ENCODE measurements at places on chromosomes 2 and 18.

DNA sequence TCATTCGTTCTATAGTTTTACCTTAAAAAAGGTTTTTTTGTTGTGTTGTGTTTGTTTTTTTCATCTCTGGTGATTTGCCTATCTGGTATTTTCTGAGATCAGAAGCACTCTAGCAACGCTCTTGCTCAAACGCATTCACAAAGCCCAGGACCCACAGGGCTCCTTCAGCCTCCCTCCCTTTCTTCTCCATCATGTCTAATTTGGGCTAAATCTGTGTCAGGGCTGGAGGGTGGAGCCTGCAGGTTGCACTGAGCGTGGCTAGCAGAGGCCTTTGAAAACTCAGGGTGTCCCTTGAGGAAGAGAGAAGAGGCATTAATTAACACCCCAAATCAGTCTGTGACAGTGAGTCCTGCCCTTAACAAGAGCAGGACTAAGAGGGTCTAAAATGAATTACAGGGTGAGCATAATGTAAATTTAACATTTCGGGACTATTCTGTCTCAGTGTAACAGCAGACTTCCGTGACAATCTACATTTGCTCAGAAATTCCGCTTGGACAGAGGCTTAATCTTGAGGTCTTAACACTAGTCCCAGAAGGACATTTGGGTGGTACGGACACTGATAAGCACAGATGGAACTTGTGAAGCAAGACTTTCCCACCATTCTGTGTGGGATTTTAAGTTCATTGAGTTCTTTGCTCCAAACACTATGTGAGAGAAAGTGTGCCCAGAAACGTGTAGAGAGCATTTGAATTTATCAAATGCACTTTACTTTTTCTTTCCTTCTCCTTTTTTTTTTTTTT lies 174.4 kb upstream of the APCDD1 start:
- no peak for DNase-seq

DNA sequence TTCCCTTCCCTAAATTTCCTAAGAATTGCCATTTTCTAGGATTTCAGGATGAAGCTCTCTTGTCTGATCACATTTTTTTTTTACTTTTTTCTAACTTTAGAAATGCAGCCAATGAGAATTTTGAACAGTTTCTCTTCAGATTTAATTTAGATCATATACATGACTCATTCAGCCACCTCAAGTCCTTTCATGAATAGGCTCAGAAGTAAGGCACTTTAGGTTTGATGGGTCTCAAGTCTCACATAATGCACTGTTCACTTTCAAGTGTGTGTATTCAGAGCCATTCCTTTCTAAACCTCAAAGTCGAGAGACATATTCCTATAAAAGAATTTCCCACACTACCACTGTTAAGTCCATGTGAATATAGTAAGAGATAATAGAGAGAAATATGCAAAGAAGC lies 614.1 kb upstream of the VRK2 start:
- no peak for DNase-seq

GRCh38 chr2:37623406-37623805 lies 48.0 kb downstream of the CDC42EP3 start:
- no peak for DNase-seq

DNA sequence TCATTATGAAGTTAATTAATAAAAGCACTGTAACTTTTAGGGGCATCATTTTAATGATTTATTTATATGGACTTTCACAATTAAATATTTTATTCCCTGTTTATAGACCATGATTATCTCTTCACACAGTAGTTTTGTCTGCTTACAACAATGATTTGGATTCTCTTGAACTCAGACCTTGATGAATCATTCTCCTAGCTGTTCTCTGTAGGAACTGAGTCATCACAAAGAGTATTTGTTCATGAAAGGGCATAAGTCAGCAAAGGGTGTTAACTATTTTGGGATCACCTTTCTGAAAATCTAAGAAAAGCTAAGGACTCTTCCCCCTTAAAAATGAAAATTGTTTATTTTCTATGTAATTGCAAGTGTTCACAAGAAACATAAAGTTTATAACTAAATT lies 461.1 kb upstream of the UBE2E3 start:
- no peak for DNase-seq

DNA sequence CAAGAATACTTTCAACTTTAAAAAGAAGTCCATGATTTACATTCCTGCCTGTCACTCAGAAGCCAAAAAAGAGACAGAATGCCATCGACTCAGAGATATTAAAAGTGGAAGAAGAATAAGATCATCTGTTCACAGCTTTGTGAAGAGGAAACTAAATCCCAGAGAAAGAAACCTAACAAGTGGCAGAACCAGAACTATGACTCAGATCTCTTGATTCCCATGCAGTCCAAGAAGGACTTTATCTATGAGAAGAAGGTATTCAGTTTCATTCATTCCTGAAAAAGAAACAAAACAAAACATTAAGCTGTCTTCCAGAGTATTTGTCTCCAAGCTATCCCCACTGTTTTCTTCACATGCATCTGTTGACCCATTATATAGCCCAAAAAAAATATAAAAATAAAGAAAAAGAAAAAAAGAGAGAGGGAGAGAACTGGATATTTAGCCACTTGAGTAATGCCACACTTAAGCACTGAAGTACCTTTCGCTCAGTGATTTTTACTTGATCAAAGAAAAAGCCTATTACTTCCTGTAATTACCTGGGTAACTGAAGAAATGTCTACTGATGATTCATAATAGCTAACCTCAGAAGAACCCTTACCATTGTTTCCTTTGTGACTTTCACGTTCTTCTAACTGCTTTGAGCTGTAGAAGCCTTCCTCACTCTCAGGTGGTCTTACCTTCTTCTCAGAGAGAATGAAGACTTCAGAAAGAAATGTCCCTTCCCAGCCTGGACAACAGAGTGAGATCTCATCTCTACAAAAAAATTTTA lies 17.7 kb upstream of the AKAIN1 start:
- DNase-seq, result no peak

DNA sequence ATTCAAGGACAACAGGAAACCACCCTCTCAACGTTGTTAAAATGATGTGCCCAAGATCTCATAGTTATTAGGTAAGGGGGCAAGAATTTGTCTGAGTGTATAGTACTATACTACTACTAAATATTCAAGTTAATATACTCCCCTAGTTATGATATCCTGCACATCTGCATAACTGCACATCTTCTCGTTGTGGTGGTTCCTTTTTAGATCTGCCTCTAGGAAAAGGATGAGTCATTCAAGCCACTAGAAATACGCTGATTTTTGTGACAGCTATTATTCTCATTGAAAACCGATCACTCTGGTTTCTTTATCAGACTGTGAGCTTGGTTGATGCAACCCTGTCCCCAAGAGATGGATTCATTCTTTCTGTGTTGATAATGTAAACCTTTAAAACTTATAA lies 1067.0 kb upstream of the FANCL start:
- no peak for DNase-seq

- no peak for DNase-seq
These were observed 15.5 kb downstream of the ANO7 start for GRCh38 chr2:241204010-241204384.

- no peak for DNase-seq
These were observed 740.7 kb downstream of the DPP10 start for GRCh38 chr2:115183144-115183543.

DNA sequence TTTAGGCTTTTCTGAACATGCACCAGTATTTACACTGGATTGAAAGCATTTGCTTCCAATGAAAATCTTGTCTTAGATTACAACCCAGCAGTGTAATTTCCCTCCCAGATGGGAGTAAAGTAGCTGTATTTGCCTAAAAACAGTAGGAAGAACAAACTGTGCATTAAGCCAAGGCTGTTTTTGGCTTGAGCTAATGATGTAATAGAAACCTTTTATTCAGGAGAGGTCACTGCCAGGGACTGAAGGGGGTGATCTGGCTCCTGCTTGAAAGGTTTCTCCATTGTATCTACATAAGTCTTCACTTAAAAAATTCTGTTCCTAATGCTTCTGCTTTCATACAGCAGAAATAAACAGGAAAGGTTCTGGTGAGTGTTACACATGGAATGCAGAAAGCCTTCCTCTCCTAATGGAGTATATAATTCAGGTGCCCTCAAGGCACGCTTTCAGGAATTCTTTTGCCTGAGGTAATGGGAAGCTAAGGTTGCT lies 74.4 kb downstream of the MEIS1 start:
- no peak for DNase-seq

DNA sequence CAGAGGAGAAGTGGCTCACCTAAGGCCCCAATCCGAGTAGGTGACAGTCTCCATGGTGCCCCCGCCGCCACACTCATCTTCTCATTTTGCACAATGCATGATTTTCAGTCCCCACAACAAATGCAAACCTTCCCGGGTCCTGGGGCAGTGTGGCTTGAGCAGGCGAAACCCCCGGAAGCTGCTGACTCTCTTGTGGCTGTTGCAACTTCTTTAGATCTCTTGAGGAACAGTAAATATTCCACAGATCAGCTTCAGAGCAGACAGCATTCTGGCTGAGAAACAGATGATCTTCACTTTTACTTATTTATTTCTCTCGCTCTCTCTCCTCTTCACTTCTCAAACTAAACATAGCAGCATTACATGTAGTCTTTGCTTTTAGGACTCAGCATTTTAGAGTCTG lies 51.9 kb downstream of the ASAP2 start:
- no peak for DNase-seq

DNA sequence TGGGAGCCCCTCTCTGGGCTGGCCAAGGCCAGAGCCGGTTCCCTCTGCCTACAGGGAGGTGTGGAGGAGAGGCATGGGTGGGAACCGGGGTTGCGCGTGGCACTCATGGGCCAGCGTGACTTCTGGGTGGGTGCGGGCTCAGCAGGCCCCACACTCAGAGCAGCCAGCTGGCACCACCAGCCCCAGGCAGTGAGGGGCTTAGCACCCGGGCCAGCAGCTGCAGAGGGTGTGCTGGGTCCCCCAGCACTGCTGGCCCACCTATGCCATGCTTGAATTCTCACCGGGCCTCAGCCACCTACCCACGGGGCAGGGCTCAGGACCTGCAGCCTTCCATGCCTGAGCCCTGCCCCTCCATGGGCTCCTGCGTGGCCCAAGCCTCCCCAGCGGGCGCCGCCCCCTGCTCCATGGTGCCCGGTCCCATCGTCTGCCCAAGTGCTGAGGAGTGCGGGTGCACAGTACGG lies 248.5 kb upstream of the HNMT start:
- DNase-seq, result no peak

- DNase-seq, result no peak
These were observed 81.3 kb downstream of the VSNL1 start for GRCh38 chr2:17621781-17622180.

GRCh38 chr18:3148930-3149535 lies 70.7 kb downstream of the MYOM1 start:
- DNase-seq, result no peak

DNA sequence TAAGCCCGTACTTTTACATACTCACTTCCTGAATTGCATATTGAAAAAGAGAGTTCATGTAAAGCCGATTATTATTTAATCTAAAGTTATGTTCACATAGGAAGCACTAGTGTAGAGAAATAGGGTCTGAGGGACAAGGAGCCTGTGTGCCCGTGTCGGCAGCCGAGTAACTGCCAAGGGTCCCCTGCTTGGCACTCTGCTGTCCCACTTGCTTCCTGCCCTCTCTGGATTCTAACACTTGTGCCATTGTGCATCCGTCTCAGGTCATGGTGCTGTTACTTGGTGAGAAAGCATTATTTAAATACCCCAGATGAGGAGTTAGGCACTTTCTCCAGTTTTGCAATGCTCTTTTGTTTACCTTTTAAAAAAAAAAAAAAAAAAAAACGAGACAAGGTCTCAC lies 236.3 kb downstream of the AGAP1 start:
- no peak for DNase-seq

DNA sequence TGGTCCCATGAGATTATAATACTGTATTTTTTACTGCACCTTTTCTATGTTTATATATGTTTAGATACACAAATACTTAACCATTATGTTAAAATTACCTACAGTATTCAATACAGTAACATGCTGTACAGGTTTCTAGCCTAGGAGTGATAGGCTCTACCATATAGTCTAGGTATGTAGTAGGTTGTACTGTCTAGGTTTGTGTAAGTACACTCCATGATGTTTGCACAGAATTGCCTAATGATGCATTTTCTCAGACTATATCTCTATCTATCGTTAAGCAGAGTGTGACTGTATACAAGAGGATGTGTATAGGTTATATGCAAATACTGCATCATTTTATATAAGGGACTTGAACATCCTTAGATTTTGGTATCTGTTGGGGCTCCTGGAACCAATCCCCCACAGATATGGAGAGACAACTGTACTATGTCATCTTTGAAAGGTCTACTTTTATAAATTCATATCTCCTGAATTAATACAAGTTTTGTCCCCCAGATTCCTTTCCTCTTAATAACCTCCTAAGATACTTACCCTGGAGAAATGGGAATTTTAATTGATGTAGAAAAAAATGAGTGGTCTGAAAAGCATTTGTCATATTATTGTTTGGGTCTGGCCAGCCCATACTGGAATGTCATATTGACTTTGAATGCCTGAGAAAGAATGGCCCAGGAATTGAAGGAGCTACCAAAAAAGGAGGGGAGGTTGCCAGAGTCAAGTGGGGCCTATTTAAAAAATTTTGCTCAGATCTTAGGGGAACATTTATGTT lies 36.6 kb downstream of the EHBP1 start:
- DNase-seq, result no peak

DNA sequence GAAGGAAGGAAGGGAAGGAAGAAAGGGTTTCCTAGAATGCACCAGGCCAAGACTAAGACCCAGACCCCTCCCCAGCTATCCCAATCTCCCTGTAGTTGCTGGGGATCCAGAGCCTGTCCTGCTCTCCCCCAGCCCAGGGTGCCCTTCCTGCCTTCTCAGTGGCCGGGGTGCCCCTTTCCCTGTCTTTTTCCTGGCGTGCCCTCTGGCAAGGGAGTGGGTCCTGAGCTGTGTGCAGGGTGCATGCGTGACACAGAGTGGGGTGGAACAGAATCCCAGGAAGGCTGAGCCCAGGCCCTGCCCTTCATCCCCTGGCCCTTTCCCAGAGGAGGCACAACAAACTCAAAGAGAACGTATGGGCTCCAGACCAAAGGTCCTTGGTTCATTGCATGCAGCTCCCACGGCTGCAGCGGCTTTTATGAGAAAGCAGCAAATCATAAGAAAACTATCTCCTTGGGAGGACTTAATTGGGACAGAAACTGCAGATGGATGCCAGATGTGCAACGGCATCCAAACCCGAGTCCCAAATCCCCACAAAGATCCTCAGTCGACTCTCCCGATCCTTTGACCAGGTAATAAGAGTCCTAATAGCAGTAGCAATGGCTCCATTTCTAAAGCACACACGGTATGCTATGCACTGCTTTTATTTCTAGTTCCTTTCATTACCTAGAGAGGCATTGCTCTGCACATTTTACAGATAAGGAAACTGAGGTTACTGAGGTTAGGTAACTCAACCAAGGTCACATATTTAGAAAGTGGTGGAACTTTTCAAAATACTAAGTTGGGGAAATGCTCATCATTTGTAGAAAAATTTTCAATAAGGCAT lies 12.7 kb upstream of the ARID5A start:
- DNase-seq, result no peak

All from stimulated activated CD4-positive, alpha-beta T cell treated with anti-CD3 and anti-CD28 coated beads, Interleukin-12 subunit alpha, Interleukin-12 subunit beta, amount 100 ng/mL, for 4 hours (primary cell).